Suprapubic skin (tissue), 4 donors: ENCODE measurements at places on chromosomes 12 and 14.

GRCh38 chr12:81403348-81403747 is 325.5 kb downstream of the ACSS3 start:
- DNase-seq = no peak

DNA sequence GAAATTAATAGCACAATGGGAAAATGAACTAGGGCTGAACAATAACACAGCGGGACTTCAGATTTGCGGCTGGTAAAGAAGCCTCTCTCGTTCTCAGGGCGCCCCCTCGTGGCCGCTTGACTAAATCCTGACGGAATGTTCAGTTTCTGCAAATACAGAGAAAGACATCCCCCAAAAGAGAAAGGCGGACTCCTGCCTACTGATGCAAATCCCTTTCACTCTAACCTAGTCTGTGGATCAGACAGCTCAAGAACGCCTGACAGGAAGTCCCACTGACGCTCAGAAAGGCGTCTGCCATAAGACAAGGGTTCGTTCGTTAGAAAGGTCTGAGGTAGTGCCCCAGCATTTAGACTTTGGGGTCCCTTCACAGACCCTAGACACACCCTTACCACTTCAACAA is 2.5 kb downstream of the NUAK1 start:
- DNase-seq = peak; percentile 96

DNA sequence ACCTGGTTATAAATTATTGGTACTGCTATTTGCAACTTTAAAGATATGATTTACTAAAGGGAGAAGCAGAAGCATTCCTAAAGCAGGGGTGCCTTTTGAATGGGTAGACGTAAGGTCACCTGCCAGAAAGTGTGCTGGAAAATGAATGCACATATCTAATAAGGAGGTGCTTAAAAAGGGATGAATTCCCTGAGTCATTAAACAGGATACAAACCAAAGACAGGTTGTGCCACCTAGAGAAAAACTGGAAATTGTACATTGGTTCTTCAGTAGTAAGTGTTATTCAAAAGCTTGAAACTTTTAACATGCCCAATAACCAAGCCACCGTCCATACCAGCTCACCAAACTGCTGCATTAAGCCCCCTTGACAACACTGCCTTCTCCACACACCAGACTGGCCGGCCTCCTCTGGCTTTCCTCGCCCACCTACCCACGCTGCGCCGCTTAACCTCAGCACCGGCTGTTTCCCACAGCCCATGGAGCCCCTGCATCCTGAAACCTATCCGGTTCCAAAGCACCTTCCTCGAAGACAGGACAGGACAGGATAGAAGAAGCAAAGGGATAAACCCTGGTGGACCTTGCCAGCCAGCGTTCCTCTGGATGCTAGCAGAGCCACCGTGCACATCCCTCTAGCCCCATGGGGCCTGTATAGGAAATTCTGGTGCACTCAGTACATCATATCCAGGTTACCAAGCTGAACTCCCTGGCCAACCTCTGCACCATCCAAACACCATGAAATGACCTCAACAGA is 201.5 kb upstream of the CAND1 start:
- DNase-seq = no peak

GRCh38 chr12:69071091-69071370 is 138.1 kb upstream of the CPM start:
- no peak for DNase-seq

DNA sequence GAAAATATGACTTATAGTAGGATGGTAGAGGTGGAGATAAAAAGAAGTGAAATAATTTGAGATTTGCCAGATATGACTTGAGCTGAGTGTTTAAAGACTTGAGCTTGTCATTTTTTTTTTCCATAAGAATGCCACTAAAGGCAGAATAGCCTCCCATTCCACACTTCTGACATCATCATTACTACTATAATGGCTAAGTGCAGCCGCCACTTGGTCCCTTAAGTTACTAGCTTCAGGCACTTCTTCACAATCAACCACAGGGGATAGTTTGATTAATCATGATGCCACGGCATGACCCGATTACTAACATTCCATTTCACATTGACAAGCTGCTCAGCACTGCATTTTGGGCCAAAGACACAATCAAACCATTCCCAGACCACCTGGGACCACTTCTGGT is 127.9 kb downstream of the EFCAB11 start:
- DNase-seq = no peak

DNA sequence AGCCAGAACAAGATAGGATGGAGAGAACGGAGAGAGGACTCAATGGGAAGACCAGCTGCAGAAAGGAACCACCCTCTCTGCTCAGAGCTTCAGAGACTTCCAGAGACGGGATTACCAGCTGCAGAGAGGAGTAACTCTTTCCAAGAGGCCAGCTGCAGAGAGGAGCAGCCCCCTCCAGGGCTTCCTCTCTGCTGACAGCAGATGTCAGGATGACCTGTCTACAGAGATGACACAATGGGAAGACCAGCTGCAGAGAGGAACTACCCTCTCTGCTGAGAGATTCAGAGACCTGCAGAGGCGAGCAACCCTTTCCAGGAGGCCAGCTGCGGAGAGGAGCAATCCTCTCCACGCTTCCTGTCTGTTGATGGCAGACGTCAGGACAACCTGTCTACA is 61.8 kb downstream of the KLRG1 start:
- DNase-seq = no peak

DNA sequence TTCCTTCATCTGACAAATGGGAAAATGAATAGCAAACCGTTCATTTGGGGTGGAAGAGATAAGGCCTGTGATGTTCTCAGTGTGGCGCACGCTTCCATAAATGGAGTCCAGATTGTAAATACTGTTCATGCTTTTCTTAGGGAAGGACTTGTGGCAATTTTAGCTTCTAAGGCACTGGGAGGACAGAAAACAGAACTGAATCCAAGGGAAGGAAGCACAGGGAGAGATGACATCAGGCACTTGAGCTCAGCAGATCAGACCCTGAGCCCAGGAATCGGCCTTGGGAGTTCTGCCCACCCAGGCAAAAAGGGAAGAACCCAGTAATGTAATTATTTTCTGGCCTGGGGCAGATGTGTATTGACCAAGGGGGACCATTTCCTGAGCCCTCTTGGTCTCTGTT is 7.2 kb upstream of the SH2B3 start:
- DNase-seq = no peak

DNA sequence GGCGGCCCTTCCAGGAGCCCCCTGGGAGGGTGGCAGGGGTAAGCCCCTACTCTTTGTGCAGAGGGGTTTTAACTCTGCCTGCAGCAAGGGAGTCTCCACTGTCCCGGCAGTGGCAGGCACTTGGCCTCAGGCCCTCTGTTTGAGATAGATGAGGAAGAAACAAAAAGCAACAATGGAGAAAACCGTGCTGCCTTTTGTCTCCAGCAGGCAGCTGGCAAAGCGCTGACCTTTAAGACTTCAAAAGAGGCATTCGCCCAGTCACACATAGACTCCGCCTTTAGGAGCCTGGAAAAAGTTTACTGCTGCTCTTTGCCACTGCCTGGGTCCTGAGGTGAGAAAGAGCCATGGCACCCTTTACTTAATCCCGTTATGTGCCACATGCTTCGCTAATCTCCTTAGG is 158.2 kb upstream of the NTF3 start:
- DNase-seq = no peak

DNA sequence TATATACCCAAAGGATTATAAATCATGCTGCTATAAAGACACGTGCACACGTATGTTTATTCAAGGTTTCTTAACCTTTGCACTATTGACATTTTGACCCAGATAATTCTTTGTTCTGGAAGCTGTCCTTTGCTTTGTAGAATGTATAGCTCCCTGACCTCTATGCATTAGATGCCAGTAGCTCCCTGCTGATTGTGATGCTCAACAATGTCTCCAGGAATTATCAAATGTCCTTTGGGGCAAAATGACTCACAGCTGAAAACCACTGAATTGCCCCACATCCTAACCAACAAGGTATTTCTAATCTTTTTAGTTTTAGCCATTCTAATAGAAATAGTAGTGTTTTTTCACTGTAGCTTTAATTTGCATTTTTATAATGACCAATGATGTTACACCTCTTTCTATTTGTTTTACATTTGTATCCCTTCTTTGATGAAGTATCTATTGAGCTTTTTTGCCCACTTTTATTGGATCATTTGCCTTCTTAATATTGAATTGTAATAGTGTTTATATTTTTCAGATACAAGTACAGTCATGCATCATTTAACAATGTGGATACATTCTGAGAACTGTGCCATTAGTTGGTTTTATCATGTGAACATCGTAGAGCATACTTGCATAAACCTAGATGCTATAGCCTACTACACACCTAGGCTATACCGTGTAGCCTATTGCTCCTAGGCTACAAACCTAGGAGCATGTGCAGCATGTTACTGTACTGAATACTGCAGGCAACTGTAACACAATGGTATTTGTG is 10.4 kb upstream of the NOPCHAP1 start:
- DNase-seq = no peak

- DNase-seq = no peak
Measured at GRCh38 chr14:32709027-32709426, 229.7 kb upstream of the NPAS3 start.

GRCh38 chr12:96210376-96211055 is 16.3 kb downstream of the ELK3 start:
- DNase-seq = no peak

GRCh38 chr14:97995038-97995437 is 1197.9 kb downstream of the VRK1 start:
- DNase-seq = no peak

DNA sequence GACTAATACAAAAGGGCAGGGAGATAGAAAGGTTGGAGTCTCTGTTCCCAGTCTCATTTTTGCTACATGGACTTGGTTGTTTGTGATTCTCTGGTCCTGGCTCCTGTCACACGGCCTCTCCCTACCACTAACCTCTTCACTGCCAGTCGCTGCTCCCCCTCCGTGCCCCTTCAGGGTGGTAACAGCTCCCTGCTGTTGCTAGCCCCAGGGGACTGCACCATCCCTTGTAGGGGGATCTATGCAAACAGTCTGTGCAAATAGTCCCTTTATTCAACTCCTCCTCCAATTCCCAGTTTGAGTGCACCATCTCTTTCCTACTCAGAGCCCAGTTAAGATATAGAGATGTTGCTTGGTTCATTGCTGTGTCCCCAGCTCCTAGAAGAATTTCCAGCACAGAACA is 51.1 kb downstream of the CCDC60 start:
- DNase-seq = no peak

- DNase-seq = no peak
Measured at GRCh38 chr12:118590406-118591150, 214.2 kb downstream of the SUDS3 start.

DNA sequence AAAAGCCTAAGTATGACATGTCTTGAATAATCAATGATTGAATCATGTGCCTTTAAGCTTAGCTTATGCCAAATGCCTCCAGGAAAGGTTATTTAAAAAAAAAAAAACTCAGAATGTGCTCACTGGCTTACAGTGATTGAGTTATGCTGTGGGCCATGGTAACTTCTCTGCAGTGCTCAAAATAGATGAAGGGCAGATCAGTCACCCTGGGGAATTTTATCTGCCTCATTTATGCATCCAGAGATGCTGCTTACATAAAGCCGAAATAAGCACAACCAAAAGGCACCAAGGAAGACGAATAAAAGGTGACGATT is 118.7 kb upstream of the MDM1 start:
- DNase-seq = no peak

- no peak for DNase-seq
Measured at GRCh38 chr14:69972755-69973154, 93.5 kb downstream of the SMOC1 start.

- DNase-seq = no peak
Measured at GRCh38 chr12:99367181-99367580, 280.4 kb upstream of the GARIN6 start.

DNA sequence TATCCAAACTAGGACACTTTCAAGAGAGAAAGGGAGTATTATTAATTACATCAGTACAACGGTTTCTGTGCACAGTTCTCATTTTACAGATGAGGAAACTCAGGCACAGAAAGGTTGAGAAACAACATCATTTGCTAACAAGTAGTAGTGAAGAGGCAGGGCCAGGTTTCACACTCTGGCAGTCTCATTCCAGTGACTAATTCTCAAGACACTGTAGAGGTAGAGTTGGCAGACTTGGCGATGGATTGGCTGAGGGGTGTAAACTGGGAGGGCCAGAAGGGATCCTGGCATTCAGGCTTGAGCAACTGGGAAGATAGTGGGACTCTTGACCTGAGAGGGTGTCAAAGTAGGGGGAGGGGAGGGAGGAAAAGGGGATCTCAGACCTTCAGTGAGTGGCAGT is 73.8 kb upstream of the BDKRB2 start:
- DNase-seq = no peak

GRCh38 chr12:115632308-115632707 is 645.2 kb downstream of the MED13L start:
- DNase-seq = no peak

DNA sequence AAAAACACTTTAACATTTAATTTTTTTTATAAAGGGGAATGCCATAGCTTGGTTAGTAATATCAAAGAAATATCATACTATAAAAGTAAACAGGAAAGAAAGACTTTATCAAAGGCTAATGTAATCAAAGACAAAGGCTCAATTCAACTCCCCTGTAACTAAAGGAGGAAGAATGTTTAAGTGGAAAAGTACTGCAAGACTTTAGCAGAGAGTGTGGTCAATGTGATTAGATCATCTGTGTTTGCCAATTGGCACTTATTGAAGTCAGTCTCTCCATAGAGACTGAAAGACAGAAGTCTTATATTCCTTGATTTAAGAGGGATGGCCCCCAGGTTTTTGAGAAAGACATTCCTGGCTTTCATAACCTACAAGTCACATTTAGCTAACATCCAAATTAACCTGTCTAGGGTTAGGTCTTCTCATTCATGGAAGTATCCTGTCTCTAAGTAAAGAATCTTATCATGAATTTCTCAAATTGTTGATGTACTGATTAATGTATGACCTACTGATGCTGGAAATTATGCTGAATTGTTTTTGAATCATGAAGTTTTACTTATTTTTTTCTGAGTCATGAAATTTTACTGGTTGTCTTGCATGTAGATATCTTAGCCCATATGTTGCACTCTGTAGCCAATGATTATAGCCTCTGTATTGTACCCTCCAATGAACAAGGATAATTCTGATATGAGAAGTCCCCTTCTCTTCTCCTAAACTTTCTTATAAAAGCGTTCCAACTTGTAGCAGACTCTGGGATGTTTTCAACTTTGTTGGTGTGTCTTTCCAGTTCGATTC is 65.4 kb downstream of the ATXN7L3B start:
- no peak for DNase-seq

DNA sequence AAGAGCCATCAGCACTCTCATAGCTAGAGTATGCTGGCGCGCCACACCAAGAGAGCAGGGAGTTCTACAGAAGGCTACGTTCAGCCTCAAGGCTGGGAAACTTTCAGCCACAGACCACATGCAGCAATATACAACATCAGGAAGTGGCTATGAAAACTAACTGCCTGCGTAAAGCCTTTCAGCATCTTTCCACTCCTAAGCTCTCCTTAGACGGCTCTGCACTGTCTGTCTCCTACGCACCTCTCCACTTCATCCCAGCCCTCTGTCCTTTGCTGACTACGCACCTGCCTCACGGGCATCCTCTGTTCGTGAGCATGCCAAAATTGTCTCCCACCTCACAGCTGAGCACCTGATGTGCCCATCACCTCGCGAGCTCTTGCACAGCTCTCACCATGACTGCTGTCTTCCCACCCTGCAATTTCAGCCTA is 9.7 kb downstream of the MPHOSPH9 start:
- DNase-seq = no peak

- no peak for DNase-seq
Measured at GRCh38 chr14:101446387-101446969, 114.8 kb upstream of the DIO3 start.

- DNase-seq = peak; percentile 72
Measured at GRCh38 chr14:81219759-81220579, 790 bp downstream of the GTF2A1 start.

- no peak for DNase-seq
Measured at GRCh38 chr12:110744601-110745264, 2.0 kb upstream of the PPP1CC start.
